Stimulated activated CD4-positive, alpha-beta T cell treated with anti-CD3 and anti-CD28 coated beads, TNF-alpha, amount 100 ng/mL, for 48 hours (primary cell): ENCODE measurements at places on chromosomes 5 and 9.

DNA sequence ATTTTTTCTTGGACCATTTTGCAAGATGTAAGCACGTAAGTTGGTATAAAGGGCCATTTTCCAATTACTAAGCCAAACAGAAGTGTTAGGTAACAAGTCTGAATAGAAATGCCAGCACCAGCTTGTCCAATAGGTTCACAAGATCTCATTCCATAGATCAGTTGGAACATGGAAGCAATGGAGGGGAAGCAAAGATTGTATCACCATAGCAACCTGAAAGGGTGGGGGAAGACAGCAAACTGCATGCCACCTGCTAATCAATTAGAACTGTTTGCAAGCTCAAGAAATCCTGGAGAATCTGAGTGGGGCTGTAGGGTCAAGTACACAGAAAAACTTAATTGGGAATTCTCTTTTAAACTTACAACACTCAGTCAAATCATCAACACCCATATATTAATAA lies 264.9 kb upstream of the EFNA5 start:
- no peak for DNase-seq

DNA sequence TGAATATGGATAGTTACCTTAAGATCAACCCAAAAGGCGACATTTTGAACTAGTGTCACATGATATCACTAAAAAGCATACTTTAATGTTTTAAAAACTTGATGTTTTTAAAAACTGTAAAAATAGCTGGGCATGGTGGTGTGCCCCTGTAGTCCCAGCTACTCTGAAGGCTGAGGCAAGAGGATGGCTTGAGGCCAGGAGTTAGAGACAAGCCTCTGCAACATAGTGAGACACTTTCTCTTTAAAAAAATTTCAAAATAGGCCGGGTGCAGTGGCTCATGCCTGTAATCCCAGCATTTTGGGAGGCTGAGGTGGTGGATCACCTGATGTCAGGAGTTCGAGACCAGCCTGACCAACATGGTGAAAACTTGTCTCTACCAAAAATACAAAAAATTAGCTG lies 129.5 kb downstream of the NPR3 start:
- no peak for DNase-seq

DNA sequence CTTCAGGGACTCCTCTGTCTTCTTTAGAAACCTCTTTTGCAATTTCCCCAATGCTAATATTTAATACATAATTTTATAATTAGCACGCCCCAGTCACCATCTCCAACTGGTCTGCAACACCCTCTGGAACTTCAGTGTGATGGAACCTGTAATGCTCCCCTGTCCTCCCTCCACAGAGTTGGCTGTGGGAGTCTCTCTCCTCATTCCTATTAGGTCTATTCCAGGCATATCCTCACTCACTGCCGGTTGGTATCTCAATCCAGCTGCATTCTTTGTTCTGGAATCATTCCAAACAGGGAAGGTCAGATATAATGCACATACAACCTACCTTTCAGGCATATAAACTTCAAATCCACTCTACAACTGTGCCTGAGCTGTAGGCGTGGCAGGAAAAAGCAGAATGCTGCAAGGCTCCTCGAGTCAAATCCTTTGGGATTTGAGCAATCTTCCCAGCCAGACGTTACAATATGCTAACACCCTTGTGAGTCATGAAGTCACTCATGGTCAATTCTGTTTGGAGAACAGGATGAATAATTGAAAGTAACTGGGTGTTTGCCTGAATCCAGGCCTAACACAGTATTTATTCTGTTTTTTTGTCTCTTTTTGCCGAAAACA lies 293.8 kb downstream of the CWC27 start:
- DNase-seq, result no peak

DNA sequence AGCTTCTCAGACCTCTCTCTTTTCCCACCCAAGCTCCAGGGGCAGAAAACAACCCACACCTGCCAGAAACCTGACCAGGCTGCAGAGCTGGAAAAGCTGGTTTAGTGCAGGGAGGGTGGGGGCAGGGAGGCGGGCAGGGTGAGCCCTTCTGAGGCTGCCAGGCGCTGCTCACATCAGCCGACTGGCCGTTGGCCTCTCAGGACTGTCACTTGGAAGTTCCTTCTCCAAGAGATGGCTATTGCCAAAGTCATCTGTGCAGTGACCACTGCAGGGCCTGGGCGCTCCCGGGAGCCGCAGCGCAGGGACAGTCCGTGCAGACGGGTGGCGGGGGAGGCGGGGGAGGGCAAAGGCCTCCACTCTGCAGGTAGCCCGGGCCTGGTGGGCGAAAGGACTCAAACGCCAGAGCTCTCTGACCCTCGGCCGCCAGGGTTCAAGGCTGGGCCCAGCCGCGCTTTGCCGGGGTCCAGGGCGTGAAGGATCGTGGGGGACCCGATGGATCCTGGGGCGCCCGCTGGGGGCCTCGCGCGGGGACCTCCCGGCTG lies 205.0 kb upstream of the IER5L start:
- DNase-seq, result no peak

DNA sequence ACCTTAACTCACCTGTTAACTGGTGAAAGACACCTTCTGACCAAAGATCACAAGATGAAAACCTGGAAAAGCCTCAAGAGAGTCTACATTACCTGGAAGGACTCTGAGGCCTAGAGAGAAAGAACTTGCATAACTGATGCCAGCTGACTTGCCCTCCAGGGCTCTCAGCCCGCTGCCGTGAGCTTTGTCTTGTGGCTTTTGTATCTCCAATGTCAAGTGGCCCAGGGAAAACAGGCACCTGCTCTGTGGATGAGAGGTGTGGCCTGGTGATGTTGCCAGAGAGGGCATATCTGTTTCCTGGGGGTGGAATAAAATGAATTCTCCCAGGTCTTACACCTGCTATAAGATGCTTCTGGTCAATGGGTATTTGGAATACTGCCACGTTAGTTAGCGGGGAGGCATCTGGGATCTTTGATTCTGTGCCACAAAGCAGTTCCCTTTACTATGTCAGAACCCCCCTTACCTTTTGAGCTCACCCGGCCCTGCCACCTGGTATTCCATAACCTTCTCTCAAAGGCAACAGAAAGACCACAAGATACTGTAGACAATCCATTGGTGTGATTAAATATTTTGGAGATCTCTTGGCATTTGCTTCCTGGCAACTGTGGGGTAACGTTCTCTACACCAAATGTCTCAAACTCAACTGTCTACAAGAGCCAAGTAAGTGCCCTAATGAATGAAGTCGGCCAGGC lies 54.9 kb upstream of the N4BP3 start:
- no peak for DNase-seq

DNA sequence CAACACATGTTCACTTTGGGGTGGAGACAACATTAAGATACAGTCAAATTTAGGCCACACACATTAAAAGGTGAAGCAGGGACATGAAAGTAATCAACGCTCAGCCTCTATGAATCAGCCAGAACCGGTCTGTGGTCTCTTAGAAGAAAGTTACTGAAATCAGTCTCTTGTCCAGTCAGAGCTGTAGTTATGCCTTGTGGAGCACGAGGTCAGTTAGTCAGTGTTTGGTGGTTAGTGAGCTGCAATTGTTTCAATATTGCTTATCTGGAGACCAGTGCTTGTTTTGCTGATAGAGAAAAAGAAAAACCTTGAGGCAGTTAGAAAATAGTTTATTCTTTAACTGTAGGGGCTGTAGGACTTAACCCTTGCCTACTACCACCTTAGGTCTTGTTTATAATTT lies 157.8 kb upstream of the RASEF start:
- DNase-seq, result no peak

- DNase-seq, result no peak
Measured at GRCh38 chr9:128800061-128800460, 13.0 kb downstream of the TBC1D13 start.

DNA sequence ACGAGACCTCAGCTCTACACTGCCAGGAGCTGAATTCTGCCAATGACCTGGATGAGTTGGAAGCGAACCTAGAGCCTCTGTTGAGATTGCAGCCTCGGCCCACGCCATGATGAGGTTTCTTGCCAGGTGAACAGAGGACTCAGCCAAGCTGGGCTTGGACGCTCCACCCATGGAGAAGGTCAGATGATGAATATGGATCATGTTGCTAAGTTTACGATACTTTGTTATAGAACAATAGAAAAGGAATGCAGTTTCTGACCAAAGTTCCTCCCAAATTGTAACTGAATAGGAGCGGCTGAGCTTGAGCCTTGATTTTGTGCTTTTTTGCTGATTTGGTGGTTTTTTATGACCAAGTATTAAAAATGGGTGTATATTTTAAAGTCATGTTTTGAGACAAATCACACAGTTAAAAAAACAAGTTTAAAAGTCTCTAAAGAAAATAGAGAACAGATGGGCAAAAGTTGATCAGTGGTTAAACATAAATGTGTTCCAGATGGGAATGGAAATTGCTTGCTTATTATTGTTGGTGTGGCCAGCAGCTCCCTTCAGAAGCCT lies 32.9 kb downstream of the ROPN1L start:
- no peak for DNase-seq

DNA sequence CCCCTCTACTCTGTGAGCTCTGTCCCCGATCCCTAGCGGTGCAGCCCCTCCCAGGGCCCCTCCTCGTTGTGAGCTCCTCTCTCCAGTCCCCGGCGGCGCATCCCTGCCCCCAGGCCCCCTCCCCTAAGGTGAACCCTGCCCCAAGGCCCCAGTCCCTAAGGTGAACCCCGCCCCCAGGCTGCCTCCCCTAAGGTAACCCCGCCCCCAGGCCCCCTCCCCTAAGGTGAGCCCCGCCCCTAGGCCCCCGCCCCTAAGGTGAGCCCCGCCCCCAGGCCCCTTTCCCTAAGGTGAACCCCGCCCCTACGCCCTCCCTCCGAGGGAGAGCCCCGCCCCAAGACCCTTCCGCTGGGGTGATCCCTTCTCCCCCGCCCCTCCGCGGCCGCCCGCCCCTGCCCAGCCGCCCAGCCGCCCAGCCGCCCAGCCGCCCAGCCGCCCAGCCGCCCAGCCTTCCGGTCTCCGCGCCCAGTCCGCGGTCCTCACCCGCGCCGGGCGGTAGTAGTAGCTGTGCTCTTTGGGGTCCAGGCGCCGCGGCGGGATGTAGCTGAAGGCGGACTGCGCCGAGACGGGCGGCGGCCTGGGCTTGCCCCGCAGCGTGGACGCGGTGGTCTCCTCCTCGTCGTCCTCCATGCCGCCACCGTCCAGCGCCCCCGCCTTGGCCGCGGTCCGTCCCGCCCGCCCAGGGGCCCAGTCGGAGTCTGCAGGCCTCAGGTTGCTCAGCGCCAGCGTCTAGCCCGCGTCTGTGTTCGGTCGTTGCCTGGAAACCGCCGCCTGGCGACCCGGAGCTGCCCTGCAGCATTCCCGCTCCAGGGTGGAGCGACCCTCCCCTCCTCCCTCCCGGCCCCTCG lies at the start of gene CFAP90:
TSS of gene CFAP90 (minus strand) at position 739 of the 845 bp plus-strand sequence. CDS start at position 627, 112 bp downstream.
- no peak for DNase-seq
